ENCODE measurements at places on chromosomes 13 and 19. TPM values are rescaled to one million over a fixed set of nuclear protein-coding genes. Genes with fewer than 3 reads are reported as not detected.

Gene FGF22
- not detected for total RNA-seq

DNA sequence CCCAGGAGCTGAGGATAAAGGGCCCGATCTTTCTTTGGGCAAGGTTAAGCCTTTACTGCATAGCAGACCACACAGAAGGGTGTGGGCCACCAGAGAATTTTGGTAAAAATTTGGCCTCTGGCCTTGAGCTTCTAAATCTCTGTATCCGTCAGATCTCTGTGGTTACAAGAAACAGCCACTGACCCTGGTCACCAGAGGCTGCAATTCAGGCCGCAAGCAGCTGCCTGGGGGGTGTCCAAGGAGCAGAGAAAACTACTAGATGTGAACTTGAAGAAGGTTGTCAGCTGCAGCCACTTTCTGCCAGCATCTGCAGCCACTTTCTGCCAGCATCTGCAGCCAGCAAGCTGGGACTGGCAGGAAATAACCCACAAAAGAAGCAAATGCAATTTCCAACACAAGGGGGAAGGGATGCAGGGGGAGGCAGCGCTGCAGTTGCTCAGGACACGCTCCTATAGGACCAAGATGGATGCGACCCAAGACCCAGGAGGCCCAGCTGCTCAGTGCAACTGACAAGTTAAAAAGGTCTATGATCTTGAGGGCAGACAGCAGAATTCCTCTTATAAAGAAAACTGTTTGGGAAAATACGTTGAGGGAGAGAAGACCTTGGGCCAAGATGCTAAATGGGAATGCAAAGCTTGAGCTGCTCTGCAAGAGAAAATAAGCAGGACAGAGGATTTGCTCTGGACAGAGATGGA, 8.4 kb upstream of the CEACAM19 start:
- DNase-seq: no peak
- H3K4me1 ChIP-seq: no peaks in the 10 kb centered on the region
- peaks cover 4% of the 10 kb centered on the region for H3K36me3 ChIP-seq
- no peak overlapping the region for H3K27ac ChIP-seq

DNA sequence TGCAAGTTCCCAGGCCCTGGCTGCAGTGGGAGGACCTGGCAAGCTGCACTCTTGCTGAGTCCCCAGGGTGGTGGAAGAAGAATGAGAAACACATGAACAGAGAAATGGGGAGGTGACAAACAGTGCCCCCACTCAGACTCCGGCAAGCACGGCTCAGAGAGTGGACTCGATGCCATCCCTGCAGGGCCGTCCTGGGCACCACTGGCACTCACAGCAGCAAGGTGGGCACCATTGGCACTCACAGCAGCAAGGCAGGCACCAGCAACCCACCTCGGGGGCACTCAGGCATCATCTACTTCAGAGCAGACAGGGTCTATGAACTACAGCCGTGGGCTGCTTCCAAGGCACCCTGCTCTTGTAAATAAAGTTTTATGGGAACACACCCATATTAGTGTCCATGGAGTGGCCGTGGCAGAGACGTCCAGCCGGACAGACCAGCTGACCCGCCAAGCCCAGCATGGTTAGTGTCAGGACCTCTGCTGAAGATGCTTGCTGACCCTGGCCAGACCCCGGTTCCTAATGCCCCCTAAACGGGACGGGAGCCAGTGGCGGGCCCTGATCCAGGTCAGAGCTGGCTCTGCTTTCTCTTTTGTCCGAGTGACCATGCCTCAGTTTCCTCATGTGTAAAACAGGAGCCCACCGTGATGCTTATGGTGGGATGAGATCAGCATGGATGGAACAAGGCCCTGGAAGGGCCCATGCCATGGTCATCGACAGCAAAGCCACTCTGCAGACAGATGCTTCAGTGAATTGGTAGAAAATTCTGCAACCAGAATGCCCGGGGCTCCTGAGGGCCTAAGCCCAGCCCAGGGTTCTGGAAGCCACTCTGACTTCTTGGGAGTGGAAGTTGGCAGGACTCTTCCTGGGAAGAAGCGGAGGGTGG, 2.1 kb upstream of the F10 start:
- H3K36me3 ChIP-seq: no peaks in the 10 kb centered on the region
- H3K4me1 ChIP-seq: no peaks in the 10 kb centered on the region
- no peak overlapping the region for H3K4me3 ChIP-seq
- no peaks in the 10 kb centered on the region for H3K27me3 ChIP-seq
- no peak for DNase-seq

DNA sequence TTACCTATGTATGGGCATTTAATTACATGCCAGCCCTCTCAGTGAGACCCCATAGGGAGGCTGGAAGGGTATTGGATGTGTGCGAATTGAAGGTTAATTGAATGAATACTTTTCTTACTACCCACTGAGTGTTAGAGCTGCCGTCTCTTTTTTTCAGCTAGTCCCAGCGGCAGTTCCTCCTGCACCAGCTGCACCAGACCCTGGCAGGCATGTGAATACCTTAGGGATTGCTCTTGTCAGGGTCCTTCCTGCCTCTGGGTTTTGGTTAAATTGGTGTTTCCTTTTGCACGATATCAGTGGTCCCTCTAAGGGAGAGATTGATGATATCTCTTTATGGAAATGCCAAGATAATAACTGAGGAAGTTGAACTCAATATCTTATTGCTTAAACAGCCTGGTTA, 9.8 kb upstream of the CXCL17 start:
- H3K27me3 ChIP-seq: no peaks in the 10 kb centered on the region
- no peaks in the 10 kb centered on the region for H3K4me1 ChIP-seq
- no peak overlapping the region for H3K4me3 ChIP-seq
- no peak for DNase-seq

- no peaks in the 10 kb centered on the region for H3K27me3 ChIP-seq
- no peak overlapping the region for H3K27ac ChIP-seq
- H3K4me1 ChIP-seq: no peaks in the 10 kb centered on the region
- DNase-seq: no peak
- no peak overlapping the region for H3K4me3 ChIP-seq
- peaks cover 6% of the 10 kb centered on the region for H3K36me3 ChIP-seq
Measured at GRCh38 chr13:97492684-97493371, 58.9 kb downstream of the RAP2A start.

DNA sequence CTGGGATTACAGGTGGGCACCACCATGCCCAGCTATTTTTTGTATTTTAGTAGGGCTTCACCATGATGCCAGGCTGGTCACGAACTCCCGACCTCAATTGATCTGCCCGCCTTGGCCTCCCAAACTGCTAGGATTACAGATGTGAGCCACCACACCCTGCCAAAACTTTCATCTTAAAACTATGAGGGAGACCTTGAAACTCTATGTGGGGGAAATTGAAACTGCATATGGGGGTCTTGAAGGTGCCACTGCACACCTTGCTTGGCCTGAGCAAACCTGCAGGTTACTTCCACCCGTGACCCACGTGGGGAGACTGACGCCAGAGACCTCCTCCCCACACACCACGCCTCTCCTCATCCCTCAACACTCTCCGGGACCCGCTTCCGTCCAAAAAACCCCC, 15.6 kb downstream of the CILP2 start:
- no peaks in the 10 kb centered on the region for H3K27me3 ChIP-seq
- peaks cover 5% of the 10 kb centered on the region for H3K4me1 ChIP-seq
- no peak overlapping the region for H3K27ac ChIP-seq
- no peak overlapping the region for H3K4me3 ChIP-seq
- no peak for DNase-seq
- H3K36me3 ChIP-seq: no peaks in the 10 kb centered on the region

Measured in activated T-cell treated with anti-CD3 and anti-CD28 coated beads, Interleukin-2, amount 50 U/mL, for 72 hours (primary cell).